ENCODE measurements at places on chromosomes 11 and 22.

DNA sequence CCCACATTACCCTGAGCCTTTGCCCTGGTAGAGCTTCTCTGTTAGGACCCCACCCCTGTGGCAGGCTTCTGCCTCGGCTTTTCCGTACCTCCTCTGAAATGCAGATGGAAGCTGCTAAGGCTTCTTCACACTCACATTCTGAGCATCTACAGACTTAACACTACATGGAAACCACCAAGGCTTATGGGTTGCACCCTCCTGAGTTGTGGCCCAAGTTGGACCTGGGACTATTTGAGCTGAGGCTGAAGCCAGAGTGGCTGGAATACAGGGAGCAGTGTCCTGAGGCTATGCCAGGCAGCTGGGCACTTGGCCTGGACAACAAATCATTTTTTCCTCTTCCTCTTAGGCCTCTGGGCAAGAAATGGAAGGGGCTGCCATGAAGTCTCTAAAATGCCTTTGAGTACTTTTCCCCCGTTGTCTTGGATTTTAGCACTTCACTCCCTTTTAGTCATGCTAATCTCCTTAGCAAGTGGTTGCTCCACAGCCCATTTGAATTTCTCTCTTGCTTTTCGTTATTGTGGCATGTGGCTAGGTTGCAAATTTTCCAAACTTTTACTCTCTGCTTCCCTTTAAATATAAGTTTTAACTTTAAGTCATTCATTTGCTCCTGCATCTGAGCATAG lies 114.8 kb upstream of the FIBIN start:
- no peak for DNase-seq

DNA sequence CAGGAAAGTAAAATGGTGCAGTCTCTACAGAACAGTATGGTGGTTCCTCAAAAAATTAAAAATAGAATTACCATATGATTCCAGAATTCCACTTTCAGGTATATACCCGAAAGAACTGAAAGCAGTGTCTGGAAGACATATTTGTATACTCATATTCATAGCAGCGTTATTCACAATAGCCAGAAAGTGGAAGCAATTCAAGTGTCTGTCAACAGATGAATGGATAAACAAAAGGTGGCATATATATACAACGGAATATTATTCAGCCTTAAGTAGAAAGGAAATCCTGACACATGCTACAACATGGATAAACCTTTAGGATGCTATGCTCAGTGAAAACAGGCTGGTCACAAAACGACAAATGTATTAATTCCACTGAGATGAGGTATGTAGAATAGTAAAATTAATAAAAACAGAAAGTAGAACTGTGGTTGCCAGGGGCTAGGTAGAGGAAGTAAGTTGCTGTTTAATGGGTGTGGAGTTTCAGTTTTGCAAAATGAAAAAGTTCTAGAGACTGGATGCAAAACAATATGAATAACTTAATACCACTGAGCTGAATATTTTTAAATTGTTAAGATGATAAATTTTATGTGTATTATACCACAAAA lies 14.5 kb downstream of the SAA1 start:
- DNase-seq: no peak

DNA sequence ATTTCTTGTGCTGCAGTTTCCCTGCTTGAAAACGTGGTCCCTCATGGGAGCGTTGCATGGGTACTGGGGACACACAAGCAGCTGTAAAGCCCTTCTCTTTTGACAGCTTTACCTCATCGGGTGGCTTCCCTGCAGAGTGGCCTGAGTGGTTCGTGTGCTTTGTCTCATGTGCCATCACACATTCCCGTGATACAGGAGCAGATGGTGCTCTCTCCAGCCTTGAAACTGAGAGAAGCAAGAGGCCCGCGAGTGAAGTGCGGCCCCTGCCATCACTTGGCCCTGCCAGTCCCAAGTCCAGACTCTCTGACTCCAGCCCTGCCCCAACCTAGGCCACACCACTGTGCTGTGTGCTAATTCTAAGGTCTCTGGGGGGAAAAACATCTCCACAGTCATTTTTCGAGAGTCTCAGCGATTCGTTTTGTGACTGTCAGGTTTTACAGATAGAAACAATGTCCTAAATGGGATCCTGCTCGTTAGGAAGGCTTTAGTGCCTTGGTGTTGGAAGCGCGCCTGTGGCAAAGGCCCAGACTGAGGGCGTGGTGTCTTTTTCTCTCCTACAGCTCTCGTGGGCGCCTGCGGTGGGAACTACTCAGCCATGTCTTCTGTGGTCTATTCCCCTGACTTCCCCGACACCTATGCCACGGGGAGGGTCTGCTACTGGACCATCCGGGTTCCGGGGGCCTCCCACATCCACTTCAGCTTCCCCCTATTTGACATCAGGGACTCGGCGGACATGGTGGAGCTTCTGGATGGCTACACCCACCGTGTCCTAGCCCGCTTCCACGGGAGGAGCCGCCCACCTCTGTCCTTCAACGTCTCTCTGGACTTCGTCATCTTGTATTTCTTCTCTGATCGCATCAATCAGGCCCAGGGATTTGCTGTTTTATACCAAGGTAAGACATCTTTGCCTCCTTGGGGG lies 64.2 kb downstream of the KREMEN1 start:
- no peak for DNase-seq

DNA sequence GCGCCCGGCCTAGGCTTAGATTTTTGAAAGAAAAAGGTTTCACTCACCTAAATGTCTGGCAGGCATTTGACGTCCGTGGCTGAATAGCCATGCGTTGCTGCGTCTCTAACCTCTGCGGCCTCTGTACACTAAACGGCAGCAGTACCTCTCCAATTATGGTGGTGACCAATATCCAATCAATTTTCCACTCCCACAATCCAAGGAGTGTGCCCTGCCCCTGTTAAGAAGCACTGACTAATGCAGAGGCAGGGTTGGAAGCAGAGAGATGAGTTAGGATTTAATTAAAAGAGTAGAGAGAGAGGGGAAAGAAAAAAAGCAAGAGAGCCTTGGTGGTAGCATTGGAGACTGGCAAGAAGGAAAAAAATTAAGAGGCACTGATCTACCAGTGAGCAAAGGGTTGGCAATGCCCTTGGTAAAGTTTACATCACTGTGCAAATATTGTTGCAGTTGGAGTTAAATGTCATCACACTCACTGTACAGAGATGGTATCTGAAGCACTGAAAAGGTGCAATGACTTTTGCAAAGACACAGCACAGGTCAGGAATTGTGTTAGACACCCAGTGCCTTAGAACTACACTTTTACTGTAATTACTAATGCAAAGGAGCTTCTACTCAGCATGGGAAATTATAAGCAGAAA lies 526.7 kb downstream of the NTM start:
- DNase-seq: no peak

- no peak for DNase-seq
These were observed 34.0 kb downstream of the SLC22A12 start for GRCh38 chr11:64624883-64625481.
